ENCODE measurements at places on chromosomes 7 and 10. TPM values are rescaled to one million over a fixed set of nuclear protein-coding genes. Genes with fewer than 3 reads are reported as not detected.

Gene FAM131B
- total RNA-seq, result 0.57 TPM

Gene GPR146
- total RNA-seq, result 8.7 TPM

Gene ADRA2A
- 7.2 TPM for total RNA-seq

Gene KCND2
- 4.9 TPM for total RNA-seq

Gene NODAL
- not detected for total RNA-seq

Data from ureter (tissue), 1 donor.